ENCODE measurements at places on chromosomes 4 and X.

GRCh38 chr4:171629182-171629581, 184.0 kb upstream of the GALNTL6 start:
- no peaks in the 10 kb centered on the region for H3K4me1 ChIP-seq
- H3K27me3 ChIP-seq = peaks cover 4% of the 10 kb centered on the region
- DNase-seq = no peak
- no peak overlapping the region for H3K4me3 ChIP-seq
- H3K27ac ChIP-seq = no peak overlapping the region
- no peaks in the 10 kb centered on the region for H3K36me3 ChIP-seq

- H3K36me3 ChIP-seq = no peaks in the 10 kb centered on the region
- no peak overlapping the region for H3K4me3 ChIP-seq
- H3K4me1 ChIP-seq = no peaks in the 10 kb centered on the region
- peaks cover 16% of the 10 kb centered on the region for H3K27me3 ChIP-seq
- H3K27ac ChIP-seq = no peak overlapping the region
Measured at GRCh38 chrX:16993791-16994318, 47.4 kb downstream of the REPS2 start.

DNA sequence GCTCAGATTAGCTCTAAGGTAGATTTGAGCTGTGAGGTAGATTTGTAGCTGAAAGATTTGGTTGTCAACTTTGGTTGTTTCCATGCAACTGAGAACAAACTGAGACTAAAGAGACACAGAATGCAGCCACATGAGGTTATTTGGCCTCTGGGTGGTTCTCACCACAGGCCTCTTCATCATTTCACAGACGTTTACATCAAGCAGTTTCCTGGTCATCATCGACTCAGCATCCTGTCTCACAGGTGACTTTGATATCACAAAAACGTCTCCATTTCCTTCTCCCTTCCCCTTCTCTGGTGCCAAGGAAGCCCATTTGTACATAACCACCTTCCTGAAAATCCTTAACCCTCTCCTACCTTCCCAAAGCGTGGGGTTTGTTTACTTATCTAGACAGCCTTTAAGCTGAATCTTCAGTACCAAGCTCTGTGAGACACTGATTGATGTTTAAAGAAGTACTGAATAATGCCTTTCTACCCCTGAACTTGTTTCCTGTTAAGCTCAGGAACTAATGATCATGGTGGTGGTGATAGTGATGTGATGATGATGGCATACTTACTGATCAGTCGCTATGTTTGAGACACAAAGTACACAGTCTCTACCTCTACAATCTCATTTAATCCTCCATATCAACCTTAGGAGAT, 81.9 kb downstream of the FAM114A1 start:
- peaks cover 2% of the 10 kb centered on the region for H3K36me3 ChIP-seq
- peak overlapping the region; percentile 41 for H3K27ac ChIP-seq
- DNase-seq = no peak

DNA sequence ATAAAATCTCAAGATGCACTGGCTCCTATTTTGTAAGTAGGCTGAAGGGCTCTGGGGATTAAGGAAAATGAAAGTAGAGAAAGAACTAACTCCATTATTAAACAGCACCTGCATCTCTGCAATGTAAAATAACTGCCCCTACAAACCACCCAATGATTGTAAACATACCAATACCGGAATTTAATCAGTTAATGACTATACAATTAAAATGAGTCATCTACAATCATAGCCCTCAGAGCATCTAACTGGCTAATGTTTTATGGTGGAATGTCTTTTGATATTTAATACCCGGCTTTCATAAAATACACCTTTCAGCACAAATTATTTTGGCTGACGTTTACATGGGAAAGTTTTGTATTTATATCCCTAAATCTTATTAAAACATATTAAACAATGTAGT, 142.3 kb downstream of the PAPSS1 start:
- no peak for DNase-seq
- no peaks in the 10 kb centered on the region for H3K36me3 ChIP-seq
- H3K27me3 ChIP-seq = peaks cover 5% of the 10 kb centered on the region
- no peak overlapping the region for H3K4me3 ChIP-seq

- no peak overlapping the region for H3K27ac ChIP-seq
- H3K36me3 ChIP-seq = no peaks in the 10 kb centered on the region
- no peak for DNase-seq
- H3K4me3 ChIP-seq = no peak overlapping the region
- H3K4me1 ChIP-seq = no peaks in the 10 kb centered on the region
Measured at GRCh38 chrX:109952050-109952449, 50.9 kb upstream of the TMEM164 start.

GRCh38 chr4:171622729-171623128, 190.5 kb upstream of the GALNTL6 start:
- no peaks in the 10 kb centered on the region for H3K36me3 ChIP-seq
- no peak overlapping the region for H3K27ac ChIP-seq
- no peaks in the 10 kb centered on the region for H3K27me3 ChIP-seq
- no peak overlapping the region for H3K4me3 ChIP-seq
- peaks cover 4% of the 10 kb centered on the region for H3K4me1 ChIP-seq

DNA sequence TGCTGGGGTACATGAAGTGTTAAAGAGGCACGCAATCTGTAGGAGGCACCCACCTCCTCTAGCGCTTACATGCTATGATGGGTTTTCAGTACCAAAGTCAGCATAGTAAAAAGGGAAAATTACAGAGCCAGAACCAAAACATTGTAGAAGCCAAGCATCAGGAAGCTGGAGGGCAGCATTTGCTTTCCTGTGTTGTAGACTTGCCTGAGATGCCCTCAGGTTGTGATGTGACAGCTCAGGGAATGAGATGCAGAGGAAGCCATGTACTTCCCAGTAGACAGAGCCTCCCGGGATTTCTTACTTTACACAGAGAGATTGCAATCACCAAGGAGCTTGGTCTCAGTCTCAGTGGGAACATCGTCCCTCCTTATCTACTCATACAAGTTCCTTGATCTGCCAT, 161.5 kb downstream of the ARAP2 start:
- H3K27me3 ChIP-seq = no peaks in the 10 kb centered on the region
- H3K4me1 ChIP-seq = no peaks in the 10 kb centered on the region
- no peaks in the 10 kb centered on the region for H3K36me3 ChIP-seq
- no peak overlapping the region for H3K4me3 ChIP-seq

GRCh38 chrX:131861088-131861787, 161.9 kb upstream of the STK26 start:
- no peak overlapping the region for H3K4me3 ChIP-seq
- no peaks in the 10 kb centered on the region for H3K4me1 ChIP-seq
- H3K27ac ChIP-seq = no peak overlapping the region
- no peaks in the 10 kb centered on the region for H3K36me3 ChIP-seq
- DNase-seq = no peak

GRCh38 chr4:154399259-154399974, 92.2 kb downstream of the DCHS2 start:
- no peak for DNase-seq
- H3K36me3 ChIP-seq = no peaks in the 10 kb centered on the region
- no peaks in the 10 kb centered on the region for H3K4me1 ChIP-seq
- H3K27ac ChIP-seq = no peak overlapping the region
- no peak overlapping the region for H3K4me3 ChIP-seq
- H3K27me3 ChIP-seq = peaks cover 14% of the 10 kb centered on the region

DNA sequence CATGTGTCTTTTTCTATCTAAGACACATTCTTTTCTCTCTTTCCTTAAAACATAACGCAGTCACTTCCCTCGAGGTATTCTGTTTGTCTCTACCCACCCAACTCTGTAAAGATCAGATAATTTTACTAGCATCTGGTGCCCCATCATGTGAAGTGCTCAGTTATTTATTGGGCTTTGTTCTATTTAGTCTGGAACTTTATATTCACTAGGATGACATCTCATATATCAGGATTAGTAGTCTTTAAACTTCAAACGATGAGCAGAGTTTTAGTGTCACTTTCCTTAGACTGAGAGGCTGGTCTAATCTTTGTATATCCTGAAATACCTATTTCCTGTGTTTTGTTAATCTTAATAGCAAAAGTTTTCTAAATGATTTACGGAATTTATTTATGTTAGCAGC, 445.5 kb upstream of the NDST3 start:
- peaks cover 20% of the 10 kb centered on the region for H3K4me1 ChIP-seq
- no peaks in the 10 kb centered on the region for H3K36me3 ChIP-seq
- peak overlapping the region; percentile 65 for H3K27ac ChIP-seq
- no peaks in the 10 kb centered on the region for H3K27me3 ChIP-seq
- H3K4me3 ChIP-seq = no peak overlapping the region

- no peak for DNase-seq
- no peaks in the 10 kb centered on the region for H3K4me1 ChIP-seq
- no peaks in the 10 kb centered on the region for H3K27me3 ChIP-seq
- no peaks in the 10 kb centered on the region for H3K36me3 ChIP-seq
Measured at GRCh38 chr4:100593935-100594334, 76.1 kb upstream of the EMCN start.

GRCh38 chr4:130574215-130574614, 1478.3 kb downstream of the C4orf33 start:
- DNase-seq = no peak
- H3K36me3 ChIP-seq = peaks cover 7% of the 10 kb centered on the region
- H3K27me3 ChIP-seq = no peaks in the 10 kb centered on the region

GRCh38 chrX:106742805-106743204, 16.3 kb downstream of the RNF128 start:
- DNase-seq = no peak
- no peaks in the 10 kb centered on the region for H3K36me3 ChIP-seq
- H3K4me1 ChIP-seq = no peaks in the 10 kb centered on the region
- H3K27me3 ChIP-seq = peaks cover 3% of the 10 kb centered on the region
- no peak overlapping the region for H3K4me3 ChIP-seq
- no peak overlapping the region for H3K27ac ChIP-seq

DNA sequence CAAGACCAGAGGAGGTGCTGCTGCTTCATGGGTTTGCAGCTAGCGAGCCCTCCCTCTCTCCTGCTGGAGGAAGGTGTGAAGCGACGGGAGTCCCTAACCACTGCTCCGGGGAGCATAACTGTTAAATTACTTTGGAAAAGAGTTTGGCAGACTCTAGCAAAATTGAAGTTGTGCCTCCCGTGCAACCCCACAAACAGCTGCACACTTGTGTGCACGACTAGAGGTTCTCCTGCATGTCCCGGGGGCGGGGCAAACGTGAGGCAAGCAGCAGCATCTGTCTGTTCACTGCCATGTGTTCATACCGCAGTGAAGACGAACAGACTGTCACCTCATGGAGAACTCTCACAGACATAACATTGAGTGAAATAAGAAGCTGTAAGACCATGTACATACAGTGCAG, 34.5 kb downstream of the TNIP2 start:
- H3K4me3 ChIP-seq = no peak overlapping the region
- no peaks in the 10 kb centered on the region for H3K4me1 ChIP-seq
- no peak overlapping the region for H3K27ac ChIP-seq
- H3K27me3 ChIP-seq = no peaks in the 10 kb centered on the region
- DNase-seq = no peak

- DNase-seq = no peak
- H3K27me3 ChIP-seq = peaks cover 4% of the 10 kb centered on the region
- H3K36me3 ChIP-seq = no peaks in the 10 kb centered on the region
- H3K4me3 ChIP-seq = no peak overlapping the region
- H3K4me1 ChIP-seq = peaks cover 5% of the 10 kb centered on the region
- H3K27ac ChIP-seq = no peak overlapping the region
Measured at GRCh38 chr4:180106122-180106521, 2137.1 kb upstream of the TENM3 start.

DNA sequence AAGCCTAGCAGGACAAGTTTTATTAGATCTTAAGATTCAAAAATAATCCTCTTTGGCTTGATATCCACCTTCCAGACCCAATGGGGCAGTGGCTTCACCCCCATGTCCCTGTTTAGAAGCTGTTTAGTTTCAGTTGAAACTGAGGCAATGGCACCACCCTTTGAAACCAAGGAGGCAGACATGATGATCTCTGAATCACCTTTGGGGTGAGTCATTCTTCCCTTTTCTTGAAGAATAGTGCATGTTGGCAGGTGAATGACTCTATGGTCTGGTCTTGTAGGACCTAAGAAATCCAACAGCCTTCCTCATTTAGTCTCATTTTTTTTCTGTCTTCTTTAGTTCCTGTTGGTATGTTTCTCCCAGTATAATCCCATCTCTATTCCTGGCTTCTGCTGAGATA, 29.5 kb upstream of the BMP15 start:
- H3K36me3 ChIP-seq = no peaks in the 10 kb centered on the region
- H3K27ac ChIP-seq = no peak overlapping the region
- H3K4me1 ChIP-seq = no peaks in the 10 kb centered on the region
- no peak for DNase-seq

GRCh38 chrX:123181233-123181914, 2.7 kb upstream of the GRIA3 start:
- no peaks in the 10 kb centered on the region for H3K27me3 ChIP-seq
- peaks cover 24% of the 10 kb centered on the region for H3K4me1 ChIP-seq
- no peak overlapping the region for H3K27ac ChIP-seq
- H3K4me3 ChIP-seq = no peak overlapping the region

GRCh38 chr4:9849538-9849920, 68.1 kb downstream of the DRD5 start:
- no peaks in the 10 kb centered on the region for H3K36me3 ChIP-seq
- H3K4me3 ChIP-seq = no peak overlapping the region
- no peak for DNase-seq
- peak overlapping the region; percentile 72 for H3K27ac ChIP-seq
- peaks cover 4% of the 10 kb centered on the region for H3K27me3 ChIP-seq

DNA sequence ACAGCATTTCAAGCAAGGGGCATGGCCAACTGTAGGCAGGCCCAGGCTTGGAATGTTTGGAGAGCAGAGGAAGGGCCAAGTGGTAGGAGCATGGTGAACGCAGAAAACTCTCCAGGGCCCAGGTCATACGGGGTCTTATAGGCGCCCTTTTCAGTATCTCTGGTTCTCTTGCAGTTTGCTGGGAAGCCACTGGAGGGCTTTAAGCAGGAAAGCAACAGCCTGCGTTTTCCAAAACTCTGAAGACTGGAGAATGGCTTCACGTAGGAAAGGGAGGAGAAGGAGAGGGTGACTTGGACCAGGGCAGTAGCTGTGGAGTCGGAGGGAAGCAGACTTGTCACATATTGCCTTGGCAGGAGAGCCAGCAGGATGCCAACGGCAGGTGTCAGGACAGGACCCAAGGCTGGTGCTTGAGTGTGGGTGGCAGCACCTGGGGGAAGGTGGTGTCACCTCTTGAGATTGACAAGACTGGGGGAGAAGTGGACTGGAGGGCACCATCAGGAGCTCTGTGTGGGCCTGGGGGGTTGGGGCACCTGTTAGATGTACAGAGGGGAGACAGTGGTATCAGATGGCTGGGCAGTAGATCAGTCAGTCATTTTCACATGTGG, 21.9 kb downstream of the TKTL1 start:
- no peaks in the 10 kb centered on the region for H3K36me3 ChIP-seq
- H3K27me3 ChIP-seq = peaks cover 14% of the 10 kb centered on the region
- peaks cover 18% of the 10 kb centered on the region for H3K4me1 ChIP-seq
- peak; percentile 20 for DNase-seq
- H3K27ac ChIP-seq = no peak overlapping the region

GRCh38 chr4:70586841-70587240, 5.2 kb upstream of the AMBN start:
- H3K4me1 ChIP-seq = no peaks in the 10 kb centered on the region
- no peaks in the 10 kb centered on the region for H3K27me3 ChIP-seq
- H3K4me3 ChIP-seq = no peak overlapping the region
- no peak overlapping the region for H3K27ac ChIP-seq
- DNase-seq = no peak

DNA sequence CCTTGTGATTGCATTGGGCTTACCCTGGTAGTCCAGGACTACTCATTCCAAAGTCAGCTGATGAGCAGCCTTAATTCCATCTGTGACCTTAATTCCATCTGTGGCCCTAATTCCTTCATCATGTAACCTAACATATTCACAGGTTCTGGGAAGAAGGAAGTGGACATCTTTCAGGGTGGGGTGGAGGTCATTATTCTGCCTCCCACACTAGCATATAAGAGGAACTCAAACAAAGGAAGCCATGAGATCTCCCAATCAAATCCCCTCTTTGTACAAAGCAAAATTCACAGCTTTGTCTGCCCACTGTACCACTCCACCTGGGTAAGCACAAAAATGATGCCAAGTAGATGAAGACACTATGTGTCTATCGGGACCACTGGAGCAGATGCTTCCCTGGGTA, 87.3 kb downstream of the SLC2A9 start:
- no peak overlapping the region for H3K27ac ChIP-seq
- peaks cover 51% of the 10 kb centered on the region for H3K27me3 ChIP-seq
- no peak overlapping the region for H3K4me3 ChIP-seq
- H3K36me3 ChIP-seq = no peaks in the 10 kb centered on the region

All from nephron progenitor cell (in vitro differentiated cells).